ENCODE measurements at places on chromosomes 5 and 9.

DNA sequence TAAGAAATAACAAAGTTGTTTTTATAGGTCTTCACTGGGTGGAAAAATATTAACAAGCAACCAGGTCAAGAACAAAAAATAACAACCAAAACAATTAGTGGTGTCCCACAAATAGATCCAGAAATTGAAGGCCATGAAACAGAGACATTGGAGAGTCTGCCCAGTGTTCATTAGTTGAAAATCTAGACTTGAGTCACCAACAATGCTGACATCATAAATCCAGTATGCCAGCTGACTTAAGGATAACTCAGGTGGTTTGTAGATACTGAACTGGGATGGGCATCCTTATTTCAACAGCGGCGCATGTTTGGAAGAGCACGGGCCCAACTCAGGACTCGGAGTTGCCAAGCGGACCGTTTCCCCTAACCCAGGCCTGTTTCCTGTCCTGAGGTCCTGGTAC lies 80.7 kb upstream of the TNFAIP8 start:
- DNase-seq = no peak

GRCh38 chr9:33742051-33742450 lies 53.3 kb upstream of the PRSS3 start:
- no peak for DNase-seq

DNA sequence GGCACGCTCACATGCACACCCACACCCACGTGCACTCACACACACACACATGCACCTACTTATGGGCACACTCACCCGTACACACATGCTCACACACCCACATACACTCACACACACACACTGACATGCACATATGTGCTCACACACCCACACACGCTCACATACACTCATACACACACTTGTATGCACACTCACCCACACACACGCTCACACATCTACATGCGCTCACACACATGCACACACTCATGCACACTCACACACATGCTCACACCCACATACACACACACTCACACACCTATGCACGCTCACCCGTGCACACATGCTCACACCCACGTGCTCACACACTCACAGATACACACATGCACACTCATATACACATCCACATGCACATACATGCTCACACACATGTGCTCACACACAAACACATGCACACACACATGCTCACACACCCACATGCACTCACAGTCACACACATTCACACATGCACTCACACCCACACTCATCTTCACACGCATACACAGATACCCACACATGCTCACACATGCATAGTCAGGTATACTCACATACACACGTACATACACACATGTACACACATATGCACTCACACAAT lies 138.3 kb downstream of the OLFM1 start:
- no peak for DNase-seq

- DNase-seq = no peak
Measured at GRCh38 chr5:56538580-56538979, 276.8 kb upstream of the MAP3K1 start.

DNA sequence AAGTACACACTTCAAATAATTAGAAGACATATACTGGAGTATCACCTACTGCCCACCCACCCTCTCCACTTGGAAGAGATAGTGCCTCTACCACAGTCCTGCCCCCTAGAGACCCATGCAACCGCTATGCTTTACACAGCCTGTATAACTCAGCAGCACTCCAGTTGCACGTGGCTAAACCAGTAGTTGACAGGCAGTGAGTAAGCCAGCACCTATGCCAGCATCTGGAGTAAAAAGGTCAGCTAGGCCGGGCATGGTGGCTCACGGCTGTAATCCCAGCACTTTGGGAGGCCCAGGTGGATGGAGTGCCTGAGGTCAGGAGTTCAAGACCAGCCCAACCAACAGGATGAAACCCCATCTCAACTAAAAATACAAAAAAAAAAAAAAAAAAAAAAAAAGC lies 356.4 kb downstream of the NR2F1-AS1 start:
- DNase-seq = no peak

DNA sequence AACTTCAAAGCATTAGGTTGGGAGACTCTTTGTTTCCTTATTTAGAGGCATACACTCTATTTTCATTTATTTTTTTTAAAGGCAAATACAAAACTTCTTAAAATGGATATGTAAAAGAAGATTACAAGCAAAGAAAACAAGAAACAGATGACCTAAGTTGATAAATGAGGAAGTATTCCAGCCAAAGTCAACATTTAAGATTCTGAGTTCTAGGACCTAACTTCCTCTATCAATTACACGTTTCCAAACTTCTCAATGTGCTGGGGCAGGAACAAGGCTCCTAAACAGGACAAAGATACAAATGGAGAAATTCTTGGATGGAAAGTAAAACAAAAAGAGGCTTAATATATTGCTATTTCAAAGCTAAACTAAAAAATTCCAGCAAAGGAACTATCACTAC lies 89.5 kb downstream of the TLE1 start:
- no peak for DNase-seq

Measured in stimulated activated naive CD4-positive, alpha-beta T cell treated with Interleukin-2 at 50 U/mL for 16 hours (primary cell).